T-cell (primary cell): ENCODE measurements at places on chromosomes 7 and 10.

DNA sequence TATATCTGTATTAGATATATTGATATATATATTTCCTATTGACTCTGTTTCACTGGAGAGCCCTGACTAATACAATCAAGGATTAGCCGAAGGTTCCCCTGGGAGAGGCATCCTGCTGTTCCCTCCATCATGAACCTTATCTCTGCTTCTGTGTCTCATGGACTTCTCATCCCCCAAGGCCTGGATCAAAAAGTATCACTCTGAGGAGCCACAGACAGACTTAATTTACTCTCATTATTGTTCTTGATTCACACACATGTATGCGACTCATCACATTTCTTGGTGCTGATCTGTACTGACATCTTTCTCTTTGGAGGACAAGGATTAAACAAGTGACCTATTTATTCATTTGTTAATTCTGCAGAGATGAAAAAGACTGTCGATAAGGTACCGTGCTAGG is 550.2 kb downstream of the KCNMA1 start:
- no peak for DNase-seq

DNA sequence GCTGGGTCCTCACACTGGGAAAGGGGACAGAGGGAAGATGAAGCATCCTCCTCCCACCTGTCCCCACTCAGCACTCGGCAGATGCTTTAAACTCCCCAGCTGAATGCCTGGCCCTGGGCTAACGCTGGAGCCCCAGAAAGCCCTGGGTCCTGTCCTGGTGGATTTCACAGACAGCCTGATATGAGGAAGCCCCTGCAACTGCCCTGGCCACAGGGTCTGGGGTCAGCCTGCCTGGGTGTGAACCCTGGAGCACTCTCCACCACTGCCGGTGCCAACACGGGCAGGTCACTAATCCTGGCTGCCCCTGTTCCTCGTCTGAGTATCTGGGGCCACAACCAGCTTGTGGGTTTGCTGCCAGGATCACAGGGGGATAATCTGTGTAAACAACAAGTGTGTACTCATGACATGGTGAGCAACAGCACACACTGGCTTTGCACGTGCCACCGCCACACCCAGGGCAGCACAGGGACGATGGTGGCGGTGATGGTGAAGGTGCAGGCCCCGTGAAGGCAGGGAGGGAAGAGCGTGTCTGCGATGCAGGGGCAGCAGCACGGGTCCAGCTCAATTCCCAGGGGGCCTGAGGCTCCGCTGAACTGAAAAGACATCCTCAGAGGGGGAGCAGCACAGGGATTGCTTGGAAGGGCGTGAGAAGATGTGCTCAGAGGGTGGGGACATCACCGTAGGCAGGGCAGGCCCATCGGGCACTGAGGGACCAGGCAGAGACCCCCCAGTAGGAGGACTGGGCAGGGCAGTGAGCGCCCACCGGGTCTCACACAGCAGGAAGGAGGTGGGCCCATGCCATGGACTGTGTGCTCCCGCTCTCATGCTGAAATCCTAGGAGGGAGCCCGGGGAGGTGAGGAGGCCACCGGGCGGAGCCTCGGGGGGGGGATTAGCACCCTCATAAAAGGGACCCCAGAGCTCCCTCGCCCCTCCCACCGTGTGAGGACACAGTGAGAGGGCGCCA is 238.7 kb downstream of the MAD1L1 start:
- DNase-seq = no peak

DNA sequence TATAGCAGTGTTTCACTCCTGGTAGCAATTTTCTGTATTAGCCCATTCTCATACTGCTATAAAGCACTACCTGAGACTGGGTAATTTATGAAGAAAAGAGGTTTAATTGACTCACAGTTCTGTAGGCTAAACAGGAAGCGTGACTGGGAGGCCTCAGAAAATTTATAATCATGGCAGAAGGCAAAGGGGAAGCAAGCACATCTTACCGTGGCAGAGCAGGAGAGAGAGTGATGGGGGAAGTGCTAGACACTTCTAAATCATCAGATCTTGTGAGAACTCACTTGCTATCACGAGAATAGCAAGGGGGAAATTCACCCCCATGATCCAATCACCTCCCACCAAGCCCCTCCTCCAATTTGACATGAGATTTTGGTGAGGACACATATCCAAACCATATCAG is 131.6 kb upstream of the EFCAB10 start:
- no peak for DNase-seq

GRCh38 chr10:2949948-2950354 is 117.4 kb upstream of the PFKP start:
- DNase-seq = no peak

DNA sequence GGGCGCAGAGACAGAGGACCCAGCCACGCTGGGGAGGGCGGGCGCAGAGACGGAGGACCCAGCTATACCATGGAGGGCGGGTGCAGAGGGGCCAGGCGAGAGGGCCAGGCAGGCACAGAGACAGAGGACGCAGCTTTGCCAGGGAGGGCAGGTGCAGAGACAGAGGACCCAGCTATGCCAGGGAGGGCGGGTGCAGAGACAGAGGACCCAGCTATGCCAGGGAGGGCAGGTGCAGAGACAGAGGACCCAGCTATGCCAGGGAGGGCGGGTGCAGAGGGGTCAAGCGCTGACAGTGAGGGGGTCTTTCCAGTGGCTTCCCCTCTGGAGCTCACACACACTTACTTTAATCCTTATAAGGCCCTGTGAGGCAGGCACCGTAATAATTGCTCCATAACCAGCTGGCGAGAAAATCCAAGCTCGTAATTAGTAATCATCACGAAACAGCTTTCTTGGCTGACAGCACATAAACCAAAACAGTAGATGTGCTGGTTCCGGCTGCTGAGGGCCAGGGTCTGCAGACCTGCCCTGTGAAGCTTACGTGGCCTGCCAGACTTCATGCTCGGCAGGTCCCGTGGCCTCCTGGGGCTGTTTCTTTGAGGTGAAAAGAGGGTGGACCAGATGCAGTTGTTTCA is 137.2 kb downstream of the VIPR2 start:
- no peak for DNase-seq

DNA sequence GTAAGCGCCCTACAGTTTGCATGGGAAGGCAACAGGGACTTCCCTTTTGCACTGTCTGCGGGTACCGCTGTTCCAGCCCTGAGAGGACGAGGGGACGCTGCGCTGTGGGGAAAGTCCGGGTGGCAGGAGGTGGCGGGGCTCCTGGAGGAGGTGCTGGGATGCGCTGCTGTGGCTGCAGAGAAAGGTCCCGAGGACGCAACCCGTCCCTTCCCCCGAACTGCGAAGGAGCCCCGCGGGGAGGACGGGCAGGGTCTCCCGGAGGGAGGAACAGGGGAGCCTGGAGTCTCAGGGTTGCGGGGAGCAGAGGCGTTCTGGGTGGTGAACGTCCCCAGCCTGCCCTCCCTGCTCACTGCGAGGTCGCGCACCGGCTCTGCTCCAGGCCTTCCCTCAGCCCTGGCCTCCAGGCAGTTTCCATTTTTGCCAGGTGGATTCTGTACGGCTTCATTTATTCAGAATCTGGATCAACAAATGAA is 91.6 kb downstream of the CXCL12 start:
- DNase-seq = no peak

DNA sequence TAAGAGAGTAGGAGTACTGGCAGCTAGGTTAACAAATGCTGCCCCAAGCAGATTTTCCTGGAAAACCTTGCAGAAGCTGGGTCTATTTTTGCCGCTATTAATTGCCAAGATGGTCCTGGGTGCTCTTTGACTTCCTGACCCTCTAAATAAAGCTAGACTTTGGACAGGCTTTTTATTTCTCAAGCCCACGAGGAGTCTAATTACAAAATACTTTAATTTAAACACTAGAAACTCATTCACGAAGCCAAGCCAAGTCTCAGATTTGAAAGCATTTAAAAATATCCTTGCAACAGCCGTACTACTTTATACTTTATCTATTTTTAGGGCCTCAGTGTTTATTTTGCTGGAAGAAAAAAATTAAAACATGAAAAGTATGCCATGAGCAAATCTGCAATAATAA is 45.1 kb downstream of the TMEM26 start:
- no peak for DNase-seq

- no peak for DNase-seq
Observed at GRCh38 chr7:50367570-50367969, 63.1 kb downstream of the IKZF1 start.

DNA sequence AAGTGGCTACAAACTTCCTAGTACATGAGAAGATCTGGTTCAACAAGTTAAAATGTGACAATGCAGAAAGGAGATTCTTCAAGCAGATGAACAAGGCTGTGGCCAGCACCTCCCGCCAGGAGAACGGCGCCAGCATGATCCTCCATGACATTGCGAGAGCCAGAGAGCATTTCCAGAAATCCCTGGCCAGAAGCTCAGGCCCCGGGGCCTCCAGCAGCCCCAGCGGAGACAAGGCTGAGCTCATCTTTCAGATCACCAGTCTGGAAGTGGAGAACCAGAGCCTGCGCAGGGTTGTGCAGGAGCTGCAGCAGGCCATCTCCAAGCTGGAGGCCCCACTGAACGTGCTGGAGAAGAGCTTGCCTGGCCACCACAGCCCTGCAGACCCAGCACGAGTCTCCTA is 40.1 kb upstream of the ZNF273 start:
- no peak for DNase-seq

- no peak for DNase-seq
Observed at GRCh38 chr10:100229819-100230422, 525 bp upstream of the CHUK start.

DNA sequence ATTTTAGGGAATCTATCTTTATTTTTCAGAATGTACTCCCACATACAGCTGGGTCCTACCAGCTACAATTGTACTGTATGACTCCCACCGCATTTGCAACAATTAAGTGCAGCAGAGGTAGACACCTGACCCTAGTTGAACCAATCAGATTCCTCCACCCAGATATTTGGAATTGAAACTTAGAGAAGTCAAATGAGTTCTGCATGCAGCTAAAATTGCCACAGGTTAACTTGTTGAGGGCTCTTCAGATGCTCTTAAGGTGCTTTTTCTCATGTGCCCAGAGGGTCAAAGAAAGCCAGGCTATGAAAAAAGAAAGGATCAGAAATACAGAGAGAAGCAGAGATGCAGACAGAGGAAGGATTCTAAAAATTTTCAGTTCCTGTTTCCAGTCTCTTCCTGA is 68.0 kb upstream of the TES start:
- no peak for DNase-seq
